ENCODE measurements at places on chromosomes 1 and 21.

DNA sequence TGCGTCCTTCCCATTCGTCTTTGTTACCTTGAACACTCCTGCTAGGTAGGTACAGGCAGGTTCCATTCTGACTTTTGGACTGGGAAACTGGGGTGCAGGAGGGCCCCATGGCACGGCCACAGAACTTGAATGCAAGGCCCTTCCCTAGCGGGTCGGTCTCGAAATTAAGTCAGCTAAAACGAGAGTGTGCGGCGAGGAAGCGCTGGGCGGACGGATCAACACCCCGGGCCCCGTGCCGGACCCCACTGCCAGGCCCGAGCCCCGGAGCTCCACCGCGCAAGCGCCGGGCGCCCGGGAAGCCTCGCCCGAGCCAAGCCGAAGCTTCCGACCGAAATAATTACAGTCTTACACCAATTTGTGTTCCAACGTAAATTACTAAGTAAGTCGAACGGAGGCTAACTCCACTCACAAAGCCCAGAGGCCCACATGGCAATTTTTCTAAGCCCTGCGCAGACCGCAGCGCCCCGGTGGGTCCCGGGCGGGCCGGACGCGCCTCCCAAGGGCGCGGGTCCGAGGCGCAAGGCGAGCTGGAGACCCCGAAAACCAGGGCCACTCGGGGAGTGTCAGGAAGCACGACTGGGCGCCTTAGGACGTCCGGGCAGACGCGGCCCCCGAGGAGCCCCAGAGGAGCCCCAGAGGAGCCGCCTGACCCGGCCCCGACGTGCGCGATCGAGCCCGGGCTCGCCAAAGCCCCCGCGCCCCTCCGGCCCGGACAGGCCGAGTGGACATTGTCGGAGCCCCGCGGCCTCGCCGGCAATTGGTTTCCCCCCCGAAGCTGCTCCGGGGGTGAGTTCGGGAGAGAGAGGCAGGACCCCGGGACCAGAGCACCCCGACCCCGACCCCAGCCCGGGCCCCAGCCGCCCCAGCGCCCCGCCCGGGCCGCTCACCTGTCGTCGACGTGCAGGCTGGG is 624 bp downstream of the RIPK4 start:
- peak overlapping the region; percentile 69 for H3K4me3 ChIP-seq
- no peaks in the 10 kb centered on the region for H3K27me3 ChIP-seq
- no peak for DNase-seq

DNA sequence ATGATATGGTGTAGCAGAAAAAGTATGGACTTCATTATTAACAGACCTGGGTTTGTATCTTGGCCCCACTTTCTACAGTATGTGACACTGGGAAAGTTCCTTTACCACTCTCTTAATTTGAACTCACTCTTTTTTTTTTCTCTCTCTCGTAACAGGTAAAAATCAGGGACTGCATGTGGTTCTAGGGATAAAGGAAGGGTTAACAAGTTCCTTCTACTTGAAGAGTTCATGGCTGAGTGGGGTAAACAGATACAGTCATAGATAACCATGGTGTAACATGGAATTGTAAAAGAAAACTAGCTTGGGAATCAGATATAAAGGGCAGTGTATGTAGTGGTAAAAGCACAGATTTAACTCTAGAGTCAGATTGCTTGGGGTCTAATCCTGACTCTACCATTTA is 21.2 kb downstream of the ZYG11B start:
- H3K4me1 ChIP-seq, result peaks cover 26% of the 10 kb centered on the region
- no peak overlapping the region for H3K4me3 ChIP-seq
- DNase-seq, result no peak

GRCh38 chr1:4307468-4307845 is 347.0 kb upstream of the AJAP1 start:
- H3K27ac ChIP-seq, result no peak overlapping the region
- DNase-seq, result no peak
- H3K36me3 ChIP-seq, result no peaks in the 10 kb centered on the region
- H3K4me3 ChIP-seq, result no peak overlapping the region

- H3K27ac ChIP-seq, result no peak overlapping the region
- no peaks in the 10 kb centered on the region for H3K36me3 ChIP-seq
- H3K4me1 ChIP-seq, result no peaks in the 10 kb centered on the region
- DNase-seq, result no peak
Observed at GRCh38 chr21:29261555-29262540, 36.9 kb upstream of the BACH1 start.

DNA sequence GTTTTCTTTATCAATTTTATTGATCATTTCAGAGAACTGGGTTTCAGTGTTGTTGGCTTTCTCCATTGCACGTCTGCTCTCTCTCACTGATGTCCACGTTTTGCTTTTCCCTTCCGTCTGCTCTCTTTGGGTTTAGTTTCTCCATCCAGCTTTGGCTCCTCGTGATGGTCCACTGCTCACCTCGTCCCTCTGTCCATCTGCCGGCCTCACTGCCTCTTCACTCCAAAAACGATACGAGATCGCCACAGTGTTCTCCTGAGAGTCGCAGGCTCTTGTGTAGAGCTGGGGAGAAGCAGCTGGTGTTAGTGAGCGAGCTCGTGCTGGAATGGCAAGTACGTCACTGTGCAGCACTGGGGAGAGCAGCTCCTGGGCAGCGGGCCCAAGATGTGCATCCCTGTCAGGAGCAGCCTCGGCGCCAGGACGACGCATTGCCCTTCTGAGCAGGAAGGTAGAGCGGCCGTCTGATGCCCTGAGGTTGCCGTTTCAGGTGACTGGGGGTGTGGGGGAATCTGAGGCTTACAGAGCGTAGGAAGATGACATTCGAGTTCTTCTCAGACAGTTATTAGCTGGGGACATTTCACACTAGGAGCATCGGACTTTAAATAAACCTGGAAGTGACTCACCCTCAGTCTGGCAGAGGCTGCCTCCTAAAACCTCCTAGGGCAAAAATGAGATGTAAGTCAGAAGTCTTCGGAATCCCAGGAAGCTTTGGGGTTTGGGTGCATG is 31.4 kb upstream of the PCBP3 start:
- no peak overlapping the region for H3K4me3 ChIP-seq
- no peak for DNase-seq
- no peaks in the 10 kb centered on the region for H3K36me3 ChIP-seq
- H3K4me1 ChIP-seq, result no peaks in the 10 kb centered on the region
- no peaks in the 10 kb centered on the region for H3K27me3 ChIP-seq
- no peak overlapping the region for H3K27ac ChIP-seq

GRCh38 chr1:150322310-150322709 is 977 bp downstream of the PRPF3 start:
- H3K27ac ChIP-seq, result no peak overlapping the region
- H3K36me3 ChIP-seq, result peaks cover 21% of the 10 kb centered on the region
- peak overlapping the region; percentile 77 for H3K4me3 ChIP-seq
- DNase-seq, result no peak
- no peaks in the 10 kb centered on the region for H3K27me3 ChIP-seq
- H3K4me1 ChIP-seq, result peaks cover 11% of the 10 kb centered on the region

DNA sequence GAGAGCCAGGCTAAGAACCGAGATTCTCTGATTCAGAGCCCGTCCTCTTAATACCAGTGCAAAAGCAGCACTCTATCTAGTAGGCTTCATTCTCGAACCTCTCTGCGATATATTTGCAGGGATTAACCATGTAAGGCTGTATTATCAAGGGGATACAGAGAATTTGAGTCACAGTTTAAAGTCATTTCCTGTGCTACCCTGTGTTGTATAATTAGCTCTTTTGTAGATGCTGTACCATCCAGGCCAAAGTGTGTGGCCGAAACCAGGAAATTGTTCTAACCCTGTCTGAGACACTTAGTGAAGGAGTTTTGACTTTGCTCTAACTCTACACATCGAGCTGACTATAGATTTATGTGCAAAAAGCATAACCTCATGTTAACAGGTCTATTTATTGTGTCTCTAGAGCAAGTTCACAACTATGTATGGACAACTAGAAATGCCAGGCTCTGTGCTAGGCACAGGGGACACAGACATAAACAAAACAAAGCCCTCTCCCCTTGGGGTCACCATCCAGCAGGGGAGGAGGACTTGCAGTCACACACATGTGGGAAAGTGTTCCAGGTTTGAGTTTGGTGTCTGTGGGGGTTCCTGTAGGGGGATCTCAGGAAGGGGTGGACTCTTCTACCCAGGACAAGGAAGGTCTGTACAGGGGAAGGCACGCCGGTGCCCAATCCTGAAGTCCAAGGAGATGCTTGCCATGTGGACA is 182.2 kb downstream of the DHRS3 start:
- H3K27me3 ChIP-seq, result no peaks in the 10 kb centered on the region
- H3K4me3 ChIP-seq, result peak overlapping the region; percentile 1
- no peaks in the 10 kb centered on the region for H3K36me3 ChIP-seq
- H3K27ac ChIP-seq, result peak overlapping the region; percentile 89
- H3K4me1 ChIP-seq, result peaks cover 41% of the 10 kb centered on the region

GRCh38 chr1:205943245-205943644 is at the start of gene SLC26A9:
TSS of gene SLC26A9 (minus strand) at chr1:205943456. CDS start at chr1:205935820, 7,636 bp downstream.
- no peaks in the 10 kb centered on the region for H3K27me3 ChIP-seq
- H3K27ac ChIP-seq, result no peak within 1 kb of the TSS
- no peaks in the 10 kb centered on the region for H3K4me1 ChIP-seq
- DNase-seq, result no peak
- H3K36me3 ChIP-seq, result no peaks in the 10 kb centered on the region

DNA sequence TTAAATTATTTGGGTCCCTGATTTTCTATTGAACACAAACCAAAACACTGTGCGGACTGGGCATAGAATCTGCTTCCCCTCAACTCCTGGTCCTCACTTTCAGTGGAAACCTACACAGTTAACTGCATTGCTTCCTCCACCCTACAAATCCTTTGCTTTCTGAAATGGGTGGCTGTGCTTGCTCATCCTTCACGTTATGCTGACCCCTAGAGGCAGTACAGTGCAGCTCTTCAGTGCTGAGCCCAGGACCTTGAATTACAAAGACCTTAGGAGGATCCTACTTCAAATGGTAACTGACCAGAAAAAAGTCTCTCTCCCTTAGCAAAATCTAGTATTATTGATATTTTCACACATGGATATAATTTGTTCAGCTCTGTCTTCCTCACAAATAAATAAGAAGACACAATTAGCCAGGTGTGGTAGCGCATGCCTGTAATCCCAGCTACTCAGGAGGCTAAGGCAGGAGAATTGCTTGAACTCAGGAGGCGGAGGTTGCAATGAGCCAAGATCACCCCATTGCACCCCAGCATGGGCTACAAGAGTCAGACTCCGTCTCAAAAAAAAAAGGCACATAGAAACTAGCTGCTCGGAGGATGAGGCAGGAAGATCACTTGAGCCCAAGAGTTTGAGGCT is 63.4 kb upstream of the L1TD1 start:
- H3K4me1 ChIP-seq, result no peaks in the 10 kb centered on the region
- no peak for DNase-seq
- no peak overlapping the region for H3K4me3 ChIP-seq
- H3K36me3 ChIP-seq, result no peaks in the 10 kb centered on the region
- no peaks in the 10 kb centered on the region for H3K27me3 ChIP-seq

- no peak for DNase-seq
- H3K4me3 ChIP-seq, result no peak overlapping the region
- H3K27me3 ChIP-seq, result no peaks in the 10 kb centered on the region
Observed at GRCh38 chr1:74933500-74933899, 200.5 kb downstream of the TYW3 start.

DNA sequence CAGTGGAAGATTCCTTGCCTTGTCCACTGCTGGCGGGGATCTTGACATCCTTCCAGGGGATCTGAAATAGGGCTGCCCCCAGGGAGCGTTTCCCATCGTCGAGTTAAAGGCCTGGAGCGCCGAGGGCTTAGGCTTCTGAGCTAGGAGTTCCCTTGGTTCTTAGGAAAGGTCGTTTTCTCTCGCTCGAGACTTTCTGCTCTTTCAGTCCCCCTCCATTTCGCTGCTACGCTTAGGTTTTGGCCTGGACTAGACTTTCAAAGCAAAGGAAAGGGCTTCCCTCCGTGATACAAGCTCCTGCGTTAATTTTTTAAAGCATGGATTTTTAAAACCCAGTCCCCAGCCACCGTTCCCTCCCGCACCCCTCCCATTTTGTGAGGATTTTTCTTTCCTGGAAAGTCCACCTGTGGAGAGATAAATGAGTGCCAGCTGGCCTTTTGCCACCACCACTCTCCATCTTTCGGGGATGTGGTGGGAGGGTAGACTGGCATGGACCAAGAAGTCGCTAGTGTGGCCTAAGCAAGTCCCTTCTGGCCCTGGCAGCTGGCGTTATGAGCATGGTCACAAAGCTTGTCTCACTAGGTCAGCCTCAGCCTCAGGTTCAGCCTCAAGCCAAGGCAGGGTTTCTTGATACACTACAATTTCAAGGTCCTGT is 9.2 kb downstream of the NR5A2 start:
- DNase-seq, result no peak
- H3K27me3 ChIP-seq, result peaks cover 10% of the 10 kb centered on the region
- H3K4me3 ChIP-seq, result no peak overlapping the region
- H3K4me1 ChIP-seq, result peaks cover 24% of the 10 kb centered on the region
- H3K36me3 ChIP-seq, result no peaks in the 10 kb centered on the region

- H3K4me1 ChIP-seq, result peaks cover 13% of the 10 kb centered on the region
- H3K36me3 ChIP-seq, result no peaks in the 10 kb centered on the region
- no peaks in the 10 kb centered on the region for H3K27me3 ChIP-seq
- DNase-seq, result no peak
- H3K4me3 ChIP-seq, result peak overlapping the region; percentile 77
- no peak overlapping the region for H3K27ac ChIP-seq
Observed at GRCh38 chr1:40451238-40451585, 936 bp downstream of the ZFP69B start.

- H3K36me3 ChIP-seq, result no peaks in the 10 kb centered on the region
- no peak overlapping the region for H3K4me3 ChIP-seq
- H3K27ac ChIP-seq, result no peak overlapping the region
- H3K27me3 ChIP-seq, result no peaks in the 10 kb centered on the region
- no peak for DNase-seq
- no peaks in the 10 kb centered on the region for H3K4me1 ChIP-seq
Observed at GRCh38 chr1:213744780-213745179, 243.0 kb upstream of the PROX1 start.

- H3K4me3 ChIP-seq, result no peak overlapping the region
- peaks cover 3% of the 10 kb centered on the region for H3K4me1 ChIP-seq
- H3K36me3 ChIP-seq, result peaks cover 44% of the 10 kb centered on the region
Observed at GRCh38 chr1:36300526-36300925, 5.6 kb upstream of the SH3D21 start.

- H3K36me3 ChIP-seq, result no peaks in the 10 kb centered on the region
- no peaks in the 10 kb centered on the region for H3K27me3 ChIP-seq
- no peak overlapping the region for H3K27ac ChIP-seq
- peaks cover 12% of the 10 kb centered on the region for H3K4me1 ChIP-seq
Observed at GRCh38 chr1:47839433-47839760, 157.8 kb downstream of the TRABD2B start.

DNA sequence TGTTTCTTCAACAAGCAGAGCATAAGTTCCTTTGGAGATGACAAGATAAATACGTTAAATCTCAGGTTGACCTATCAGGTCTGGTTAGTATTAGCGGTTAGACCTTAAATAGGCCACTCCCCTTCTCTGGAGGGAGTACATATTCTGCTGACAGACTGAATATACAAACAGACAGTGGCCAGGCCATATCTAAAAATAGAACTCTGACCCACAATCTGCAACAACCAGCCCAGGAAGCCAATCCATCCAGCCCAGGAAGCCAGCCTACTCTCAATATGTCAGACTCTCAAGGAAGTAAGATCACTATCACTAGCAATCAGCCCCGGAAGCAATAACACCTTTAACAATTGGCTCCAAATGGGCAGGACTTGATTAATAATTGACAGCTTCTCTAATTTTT is 6.7 kb downstream of the IL20 start:
- H3K4me3 ChIP-seq, result no peak overlapping the region
- H3K27ac ChIP-seq, result no peak overlapping the region

GRCh38 chr1:205456868-205457745 is 1.3 kb upstream of the BLACAT1 start:
- H3K4me3 ChIP-seq, result peak overlapping the region; percentile 43
- H3K36me3 ChIP-seq, result no peaks in the 10 kb centered on the region
- no peak overlapping the region for H3K27ac ChIP-seq
- peaks cover 16% of the 10 kb centered on the region for H3K27me3 ChIP-seq
- peaks cover 13% of the 10 kb centered on the region for H3K4me1 ChIP-seq
- no peak for DNase-seq

GRCh38 chr1:161133220-161133740 is 813 bp upstream of the DEDD start:
- no peaks in the 10 kb centered on the region for H3K27me3 ChIP-seq
- peak overlapping the region; percentile 96 for H3K27ac ChIP-seq
- H3K4me3 ChIP-seq, result peak overlapping the region; percentile 81
- peaks cover 40% of the 10 kb centered on the region for H3K4me1 ChIP-seq
- peaks cover 7% of the 10 kb centered on the region for H3K36me3 ChIP-seq

Data from thoracic aorta (tissue), 2 donors.